ENCODE measurements at places on chromosomes 3 and 15.

DNA sequence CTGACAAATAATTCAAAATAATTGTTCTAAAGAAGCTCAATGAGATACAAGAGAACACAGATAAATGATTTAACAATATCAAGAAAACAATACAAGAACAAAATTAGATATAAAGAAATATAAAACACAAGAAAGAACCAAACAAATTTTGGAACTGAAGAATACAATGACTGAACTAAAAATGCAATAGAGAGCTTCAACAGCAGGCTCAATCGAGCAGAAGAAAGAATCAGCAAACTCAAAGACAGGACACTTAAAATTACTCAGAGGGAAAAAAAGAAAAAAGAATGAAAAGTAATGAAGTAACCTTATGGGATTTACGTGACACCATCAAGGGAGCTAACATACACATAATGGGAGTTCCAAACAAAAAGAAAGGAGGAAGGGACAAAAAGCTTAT is 32.1 kb downstream of the CCDC54 start:
- DNase-seq = no peak

DNA sequence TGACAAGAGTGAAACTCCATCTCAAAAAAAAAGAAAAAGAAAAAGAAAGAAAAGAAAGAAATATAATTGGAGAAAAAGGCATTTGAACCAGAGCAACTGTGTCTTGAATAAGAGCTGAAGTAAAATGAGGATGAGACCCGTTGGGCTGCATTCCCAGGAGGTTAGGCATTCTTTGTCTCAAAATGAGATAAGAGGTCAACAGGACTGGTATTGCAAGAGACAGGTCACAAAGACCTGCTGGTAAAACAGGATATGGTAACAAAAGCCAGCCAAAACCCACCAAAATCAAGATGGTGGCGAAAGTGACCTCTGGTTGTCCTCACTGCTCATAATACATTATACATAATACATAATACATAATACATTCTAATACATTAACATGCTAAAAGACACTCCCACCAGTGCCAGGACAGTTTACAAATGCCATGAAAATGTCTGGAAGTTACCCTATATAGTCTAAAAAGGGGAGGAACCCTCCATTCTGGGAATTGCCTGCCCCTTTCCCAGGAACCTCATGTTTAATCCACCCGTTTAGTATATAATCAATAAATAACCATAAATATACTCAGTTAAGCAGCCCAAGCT is 8.6 kb upstream of the TIPIN start:
- DNase-seq = no peak

DNA sequence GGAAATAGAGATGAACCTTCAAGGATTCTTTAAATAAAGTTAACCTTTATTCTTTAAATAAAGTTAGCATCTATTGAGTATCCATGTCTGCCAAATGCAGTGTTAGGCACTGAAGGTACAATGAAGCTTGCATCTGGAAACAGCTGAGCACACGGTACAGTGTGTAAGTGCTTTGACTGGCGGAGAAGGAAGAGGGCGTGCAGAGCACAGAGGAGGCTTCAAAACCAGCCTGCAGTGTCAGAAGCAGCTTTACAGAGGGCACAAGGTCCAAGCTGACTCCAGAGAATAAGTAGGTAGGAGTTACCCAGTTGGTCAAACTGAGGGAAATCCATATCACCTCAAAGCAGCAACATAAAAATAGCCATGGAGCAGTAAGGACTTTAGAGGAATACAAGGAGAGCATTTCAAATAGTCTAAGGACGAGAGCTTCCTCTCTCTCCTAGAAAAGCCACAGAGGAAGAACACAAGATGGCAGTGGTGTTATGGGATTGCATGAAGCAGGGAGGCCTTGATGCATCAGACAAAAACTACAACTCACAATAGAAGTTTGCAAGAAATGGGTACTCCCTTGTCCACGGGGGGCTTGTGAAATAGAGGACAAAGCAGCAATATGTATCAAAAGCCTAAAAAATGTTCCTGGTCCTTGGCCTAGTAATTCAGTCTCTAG is 60.3 kb upstream of the PPP2R3A start:
- peak; percentile 10 for DNase-seq

DNA sequence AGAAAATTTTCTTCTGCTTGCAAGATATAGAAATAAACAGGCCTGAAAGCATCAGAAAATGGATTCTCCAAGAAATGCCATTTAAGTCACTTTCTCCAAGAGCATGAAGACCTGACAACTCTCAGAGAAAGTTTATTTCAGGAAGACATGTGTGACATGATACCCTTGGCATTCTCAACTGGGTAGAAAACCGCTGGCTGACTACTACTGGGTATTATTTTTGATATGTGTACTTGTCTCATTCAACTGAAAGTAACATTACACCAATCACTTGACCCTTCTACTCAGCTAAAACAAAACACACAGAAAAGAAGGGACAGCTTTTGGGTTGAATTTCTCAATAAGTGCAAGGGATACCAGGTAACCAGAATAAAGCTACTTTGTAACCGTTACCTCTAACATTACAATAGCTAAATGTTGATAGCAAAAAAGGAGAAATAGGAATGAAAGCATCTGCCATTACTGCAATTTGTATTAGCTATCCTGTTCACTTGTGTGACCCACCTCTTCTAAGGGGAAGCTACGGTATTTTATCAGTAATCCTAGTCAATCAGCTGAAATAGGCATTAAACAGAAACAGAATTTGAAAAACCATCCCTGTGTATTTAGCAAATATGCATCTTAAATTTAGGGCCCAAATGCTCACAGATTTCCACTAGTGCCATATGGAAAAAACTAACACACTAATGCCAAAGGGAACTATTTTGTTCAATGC is 7.3 kb downstream of the TRA2B start:
- DNase-seq = no peak

GRCh38 chr3:188197388-188197847 is 43.5 kb downstream of the LPP start:
- no peak for DNase-seq

DNA sequence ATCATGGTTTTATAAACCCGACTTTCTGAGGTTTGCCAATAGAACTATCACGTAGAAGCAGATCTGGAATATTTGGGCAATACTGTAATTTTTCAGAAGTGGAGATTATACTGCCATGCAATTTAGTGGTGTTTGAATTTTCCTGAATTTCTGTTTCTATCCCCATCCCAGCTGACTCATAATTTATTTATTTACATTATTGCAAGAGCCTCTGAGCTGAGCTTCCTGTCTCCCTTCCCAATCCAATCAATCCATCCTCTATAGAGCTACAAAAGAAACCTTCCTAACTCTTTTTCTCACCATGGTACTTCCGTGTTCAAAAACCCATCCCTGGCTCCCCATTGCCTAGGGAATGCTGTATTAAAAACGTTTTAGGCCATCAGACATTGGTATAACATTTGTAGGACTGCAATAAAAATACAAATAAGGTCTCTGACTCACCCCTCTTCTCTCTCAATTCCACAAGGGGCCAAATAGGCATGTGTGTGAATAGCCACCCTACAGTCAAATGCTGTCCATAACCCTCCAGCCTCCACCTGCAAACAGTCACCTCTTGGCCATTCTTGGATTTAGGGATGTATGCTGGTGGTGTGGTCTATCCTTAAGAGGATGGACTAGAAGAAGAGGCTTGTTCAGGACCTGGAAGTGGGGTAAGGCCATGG is 190.7 kb downstream of the CD47 start:
- DNase-seq = no peak

GRCh38 chr3:50246517-50246954 is 10.5 kb downstream of the GNAI2 start:
- peak; percentile 73 for DNase-seq

- no peak for DNase-seq
These were observed 113.2 kb downstream of the DNAJB8 start for GRCh38 chr3:128353361-128353965.

- DNase-seq = no peak
These were observed 10.2 kb downstream of the RASL12 start for GRCh38 chr15:65057549-65057940.

GRCh38 chr3:29914861-29915524 is 634.1 kb downstream of the RBMS3 start:
- DNase-seq = peak; percentile 32

GRCh38 chr15:49926740-49927139 is 192.3 kb downstream of the ATP8B4 start:
- DNase-seq = no peak

DNA sequence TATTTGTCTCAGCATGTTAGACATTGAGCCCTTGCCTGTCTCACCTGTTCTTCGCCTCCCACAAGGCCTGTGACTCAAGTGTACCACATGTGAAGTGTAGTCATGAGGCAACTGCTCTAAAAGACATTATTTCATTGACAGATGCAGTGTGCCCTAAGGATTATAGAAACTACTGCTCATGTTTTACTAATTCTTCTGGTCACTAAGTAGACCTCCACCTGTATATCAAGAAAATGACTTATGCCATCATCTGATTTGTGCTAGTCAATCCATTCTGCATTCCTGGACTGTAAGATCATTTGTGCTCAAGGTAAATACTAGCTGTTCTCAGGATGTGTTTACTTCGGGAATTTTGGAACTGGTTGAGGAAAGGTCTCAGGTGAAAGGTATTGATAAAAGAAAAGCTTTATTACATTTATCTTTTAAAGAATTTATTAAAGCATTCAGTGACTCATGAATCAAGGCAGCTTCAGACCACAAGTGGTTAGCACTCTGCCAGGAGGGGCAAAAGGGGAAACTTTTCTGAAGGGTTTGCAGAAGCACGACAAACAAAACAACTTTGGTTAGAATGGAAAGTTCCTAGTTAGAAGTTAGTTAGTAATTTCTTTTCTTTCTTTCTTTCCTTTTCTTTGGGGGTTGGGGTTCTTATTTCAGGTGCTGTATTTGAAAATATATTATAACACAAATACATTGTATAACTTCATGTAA is 465.3 kb upstream of the CBLB start:
- no peak for DNase-seq

GRCh38 chr15:101116681-101116976 is 135.2 kb downstream of the CHSY1 start:
- DNase-seq = no peak

GRCh38 chr3:142931222-142931621 is 32.3 kb downstream of the PAQR9 start:
- DNase-seq = no peak

- no peak for DNase-seq
These were observed 1481.5 kb downstream of the OTOL1 start for GRCh38 chr3:162978136-162978535.

GRCh38 chr3:32842987-32843386 is 25.2 kb downstream of the TRIM71 start:
- no peak for DNase-seq

Data from tongue (tissue), 3 donors.